Activated CD4-positive, CD25-positive, alpha-beta regulatory T cell (primary cell): ENCODE measurements at places on chromosomes 5 and 9.

- no peak for DNase-seq
Observed at GRCh38 chr9:89768051-89768450, 163.2 kb downstream of the GADD45G start.

DNA sequence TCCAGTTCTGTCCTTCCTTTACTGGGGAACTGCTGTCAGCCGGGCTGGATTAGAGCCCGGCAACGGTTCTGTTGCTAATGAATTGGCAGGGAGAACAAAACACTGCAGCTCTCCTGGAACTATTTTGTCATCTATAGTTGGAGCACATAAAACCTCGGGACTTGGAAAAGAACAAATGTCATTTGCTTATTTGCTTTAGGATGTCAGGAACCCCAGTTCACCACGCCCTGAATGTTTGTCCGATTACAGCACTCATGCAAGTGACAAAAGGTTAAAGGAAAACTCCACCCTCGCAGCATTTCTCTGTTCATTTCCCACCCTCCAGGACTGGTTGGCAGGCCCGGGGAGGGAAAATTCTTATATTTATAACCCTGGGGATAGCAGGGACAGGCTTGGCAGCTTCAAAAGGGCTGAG is 66.4 kb upstream of the PLPP1 start:
- no peak for DNase-seq

GRCh38 chr9:18058564-18059442 is 415.1 kb upstream of the ADAMTSL1 start:
- no peak for DNase-seq

GRCh38 chr9:79489261-79490000 is 82.3 kb upstream of the TLE4 start:
- no peak for DNase-seq

DNA sequence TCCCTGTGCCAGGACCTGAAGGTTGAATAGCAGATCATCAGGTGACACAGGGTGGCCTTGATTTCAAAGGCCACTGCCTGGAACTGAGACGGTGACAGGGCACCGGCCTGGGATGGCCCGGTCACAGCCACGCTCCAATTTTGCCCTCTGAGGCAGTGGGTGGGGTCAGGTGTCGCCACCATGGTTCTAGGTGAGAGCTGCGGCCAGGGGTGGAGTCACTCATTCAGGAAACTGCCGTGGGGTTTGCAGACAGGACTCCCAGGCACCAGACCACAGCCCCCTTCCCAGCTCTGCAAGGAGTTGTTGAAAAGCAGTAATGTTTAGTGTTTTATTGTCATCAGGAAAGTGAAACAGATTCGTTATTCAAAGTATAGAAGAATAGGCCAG is 17.3 kb upstream of the RNU6ATAC start:
- no peak for DNase-seq

GRCh38 chr9:4615251-4615650 is 46.8 kb upstream of the PLPP6 start:
- DNase-seq: no peak

DNA sequence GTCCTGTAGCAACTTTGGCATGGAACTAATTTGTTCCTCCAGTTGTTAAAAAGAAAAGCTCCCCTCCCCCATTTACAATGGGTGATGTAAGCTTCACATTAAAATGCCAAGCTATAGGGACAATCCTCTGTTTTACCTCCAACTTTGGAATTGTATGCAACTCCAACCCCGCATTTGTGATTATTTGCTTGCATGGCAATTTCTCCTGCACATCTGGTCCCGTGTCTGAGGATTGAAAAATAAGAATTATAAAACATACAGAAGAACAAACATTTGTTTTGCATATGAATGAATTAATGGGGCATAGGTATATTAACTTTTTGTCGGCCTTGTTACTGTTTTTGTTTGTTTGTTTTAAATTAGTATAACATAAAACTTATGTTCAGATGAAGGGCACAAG is 17.2 kb downstream of the PCSK1 start:
- DNase-seq: no peak
